Upper lobe of left lung (tissue), 6 donors: ENCODE measurements at places on chromosomes 12 and 14. TPM values are rescaled to one million over a fixed set of nuclear protein-coding genes. Genes with fewer than 3 reads are reported as not detected.

GRCh38 chr14:56724013-56724412, 86.3 kb downstream of the OTX2 start:
- DNase-seq: no peak
- H3K27ac ChIP-seq: no peak overlapping the region
- no peaks in the 10 kb centered on the region for H3K27me3 ChIP-seq
- no peaks in the 10 kb centered on the region for H3K4me1 ChIP-seq
- H3K36me3 ChIP-seq: no peaks in the 10 kb centered on the region
- H3K4me3 ChIP-seq: no peak overlapping the region

DNA sequence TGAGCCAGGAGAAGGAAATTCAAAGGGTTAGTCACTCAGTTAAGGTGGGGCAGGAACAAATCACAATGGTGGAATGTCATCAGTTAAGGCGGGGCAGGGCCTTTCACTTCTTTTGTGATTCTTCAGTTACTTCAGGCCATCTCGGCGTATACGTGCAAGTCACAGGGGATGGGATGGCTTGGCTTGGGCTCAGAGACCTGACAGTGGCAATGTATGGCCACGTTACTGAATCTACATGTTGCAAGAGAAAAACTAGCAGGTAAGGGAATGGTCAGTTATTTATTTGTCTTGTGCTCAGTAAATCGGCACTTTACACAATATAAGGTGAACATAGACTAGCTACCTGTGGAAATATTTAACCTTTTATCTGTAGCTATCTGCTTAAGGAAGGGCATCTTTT, 11.9 kb downstream of the SLCO1B3 start:
- H3K36me3 ChIP-seq: no peaks in the 10 kb centered on the region
- no peak overlapping the region for H3K4me3 ChIP-seq
- DNase-seq: no peak
- no peak overlapping the region for H3K27ac ChIP-seq
- H3K4me1 ChIP-seq: no peaks in the 10 kb centered on the region

DNA sequence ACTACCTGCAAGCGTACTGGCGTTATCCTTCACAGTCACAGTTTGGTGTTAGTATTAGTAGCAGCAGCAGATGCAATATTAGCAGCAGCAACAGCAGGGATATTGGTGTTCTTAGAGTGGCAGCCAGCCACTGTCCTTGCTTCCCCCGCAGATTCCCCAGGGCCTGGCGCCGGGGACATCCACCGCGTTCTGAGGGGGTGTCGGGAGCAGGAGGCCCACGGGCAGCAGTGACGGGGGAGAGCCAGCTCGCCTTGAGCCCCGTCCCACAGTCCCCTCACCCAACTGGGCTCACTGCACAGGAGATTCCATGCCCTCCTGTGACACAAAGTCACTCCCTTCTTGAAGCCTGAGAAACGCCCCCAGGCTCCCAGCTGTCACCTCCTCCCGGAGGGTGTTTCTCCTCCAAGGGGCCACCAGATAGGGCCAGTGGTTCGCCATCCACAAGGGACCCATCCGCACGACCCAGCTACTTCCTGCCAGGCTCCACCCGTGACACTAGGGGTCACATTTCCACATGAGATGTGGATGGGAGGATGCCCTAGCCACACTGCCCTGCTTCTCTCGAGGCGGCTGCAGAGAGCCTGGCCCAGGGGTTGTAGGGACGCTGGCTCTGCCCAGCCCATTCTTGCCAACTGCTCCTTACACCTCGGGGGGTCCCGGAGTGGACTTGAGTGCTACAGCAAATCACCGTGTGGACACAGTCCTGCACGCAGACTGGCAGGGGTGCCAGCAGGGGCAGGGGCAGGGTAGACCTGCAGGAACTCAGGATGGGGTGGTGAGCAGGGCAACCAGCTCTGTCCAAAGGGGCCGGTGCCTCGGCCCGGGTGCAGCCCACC, 123.1 kb downstream of the PIWIL1 start:
- no peak overlapping the region for H3K27ac ChIP-seq
- no peak for DNase-seq
- no peaks in the 10 kb centered on the region for H3K36me3 ChIP-seq

GRCh38 chr12:109487181-109488050, 10.0 kb downstream of the UBE3B start:
- no peak overlapping the region for H3K27ac ChIP-seq
- H3K4me1 ChIP-seq: no peaks in the 10 kb centered on the region
- peaks cover 94% of the 10 kb centered on the region for H3K36me3 ChIP-seq
- no peaks in the 10 kb centered on the region for H3K27me3 ChIP-seq

DNA sequence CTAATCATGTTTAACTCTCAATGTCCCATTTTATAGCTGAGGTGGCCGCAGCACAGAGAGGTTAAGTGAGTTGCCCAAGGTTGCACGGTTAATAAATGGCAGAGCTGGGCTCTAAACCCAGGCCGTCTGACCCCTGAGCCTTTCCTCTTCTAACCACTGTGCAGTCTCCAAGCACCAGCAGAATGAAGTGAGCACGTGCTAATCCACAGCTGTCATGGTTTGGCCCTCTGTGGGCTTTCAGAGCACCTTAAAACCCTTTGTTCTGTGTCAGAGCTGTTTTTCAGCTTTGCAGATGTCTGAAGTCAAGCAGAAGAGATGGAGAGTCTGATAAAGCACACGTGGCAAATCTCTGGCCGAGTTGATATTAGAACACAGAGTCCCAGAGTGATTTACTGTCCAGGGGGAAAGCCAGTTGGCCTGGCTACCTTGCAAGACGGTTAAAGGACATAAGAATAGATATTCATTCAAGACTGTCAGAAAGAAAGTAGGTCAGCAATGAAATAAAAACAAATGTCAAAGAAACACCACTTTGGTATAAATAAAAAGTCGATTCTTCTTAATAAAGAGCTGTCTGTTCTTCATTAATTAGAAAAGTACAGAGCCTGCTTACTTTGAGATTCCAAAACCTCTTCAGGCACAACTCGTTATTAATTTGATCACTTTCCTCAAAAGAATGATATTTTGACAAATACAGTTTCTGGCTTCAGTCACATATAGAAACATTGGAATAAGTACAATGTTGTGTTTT, 107.3 kb downstream of the CRADD start:
- H3K36me3 ChIP-seq: no peaks in the 10 kb centered on the region
- H3K4me1 ChIP-seq: peaks cover 38% of the 10 kb centered on the region
- peak overlapping the region; percentile 73 for H3K27ac ChIP-seq
- peak; percentile 45 for DNase-seq
- no peak overlapping the region for H3K4me3 ChIP-seq

DNA sequence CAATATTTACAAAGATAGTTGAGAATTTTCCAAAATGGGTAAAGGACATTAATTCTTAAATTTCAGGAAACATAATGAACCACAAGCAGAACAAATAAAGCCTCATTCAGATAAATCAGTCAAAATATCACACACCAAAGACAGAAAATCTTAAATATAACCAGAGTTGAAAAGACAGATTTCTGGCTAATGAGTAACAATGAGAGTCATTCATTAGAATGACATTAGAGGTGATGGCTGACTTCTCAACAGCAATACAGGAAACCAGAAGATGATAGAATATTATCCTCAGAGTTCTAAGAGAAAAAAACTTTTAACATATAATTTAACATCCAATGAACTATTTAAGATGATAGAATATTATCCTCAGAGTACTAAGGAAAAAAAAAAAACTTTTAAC, 124.2 kb downstream of the DENND5B start:
- no peaks in the 10 kb centered on the region for H3K27me3 ChIP-seq
- H3K36me3 ChIP-seq: no peaks in the 10 kb centered on the region
- H3K4me3 ChIP-seq: no peak overlapping the region

- DNase-seq: no peak
- H3K4me3 ChIP-seq: no peak overlapping the region
- no peaks in the 10 kb centered on the region for H3K4me1 ChIP-seq
- H3K27me3 ChIP-seq: no peaks in the 10 kb centered on the region
- H3K27ac ChIP-seq: no peak overlapping the region
Measured at GRCh38 chr12:981176-981828, 9.7 kb upstream of the ERC1 start.

DNA sequence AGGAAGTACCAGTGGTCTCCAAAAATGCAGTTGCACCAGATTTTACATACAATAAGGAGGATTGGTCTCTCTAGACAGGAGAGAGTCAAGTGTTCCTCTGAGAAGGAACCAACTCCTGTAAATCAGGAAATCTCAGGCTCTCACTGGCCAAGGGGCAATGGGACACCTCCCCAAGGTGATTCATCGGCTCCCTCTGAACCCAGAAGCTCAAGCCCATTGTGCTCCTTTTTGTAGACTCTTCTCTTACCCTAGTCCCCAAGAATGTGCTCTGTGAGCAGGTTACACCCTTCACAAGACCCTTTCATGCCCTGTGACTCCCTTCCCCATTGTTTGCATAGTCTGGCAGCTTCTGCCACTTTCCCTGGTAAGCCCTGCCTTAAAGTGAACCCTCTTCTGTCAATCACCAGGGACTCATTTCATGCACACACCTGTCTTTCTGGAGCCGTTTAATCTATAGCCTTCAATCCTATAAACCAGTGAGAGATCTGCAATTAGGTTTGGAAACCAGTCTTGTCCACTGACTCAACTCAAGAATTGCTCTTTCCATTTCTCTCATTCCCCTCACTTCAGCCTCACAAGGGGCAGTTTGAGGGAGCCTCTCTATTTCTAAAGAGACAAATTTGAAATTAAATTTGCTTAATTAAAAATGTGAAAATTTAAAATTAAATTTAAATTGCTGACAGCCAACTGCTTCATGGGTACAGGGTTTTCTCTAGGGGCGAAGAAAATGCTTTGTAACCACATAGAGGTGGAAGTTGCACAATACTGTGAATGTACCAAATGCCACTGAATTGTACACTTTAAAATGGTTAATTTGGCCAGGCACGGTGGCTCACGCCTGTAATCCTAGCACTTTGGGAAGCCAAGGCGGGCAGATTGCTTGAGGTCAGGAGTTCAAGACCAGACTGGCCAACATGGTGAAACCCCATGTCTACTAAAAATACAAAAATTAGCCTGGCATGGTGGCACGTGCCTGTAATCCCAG, 38.3 kb upstream of the LTA4H start:
- no peak overlapping the region for H3K27ac ChIP-seq
- H3K4me3 ChIP-seq: no peak overlapping the region
- no peaks in the 10 kb centered on the region for H3K36me3 ChIP-seq
- H3K27me3 ChIP-seq: no peaks in the 10 kb centered on the region
- no peak for DNase-seq

DNA sequence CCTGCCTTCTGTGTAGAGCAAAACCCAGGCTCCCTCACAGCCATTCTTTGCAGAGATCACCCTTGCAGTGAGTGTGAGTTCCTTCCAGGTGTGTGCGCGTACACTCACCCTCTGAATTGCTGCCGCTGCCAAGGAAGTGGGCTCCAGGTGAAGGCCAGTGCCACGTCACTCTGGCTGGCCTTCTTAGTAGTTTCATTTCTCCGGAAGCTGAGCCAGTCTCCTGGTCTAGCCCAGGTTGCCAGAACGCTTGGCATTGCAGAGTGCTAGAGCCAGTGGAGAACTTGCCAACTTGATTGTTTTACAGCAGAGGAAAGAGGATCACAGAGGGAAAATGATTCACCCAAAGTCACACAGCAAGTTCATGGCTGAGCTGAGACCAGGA, 11.0 kb downstream of the CBLN3 start:
- no peak overlapping the region for H3K4me3 ChIP-seq
- H3K27ac ChIP-seq: no peak overlapping the region
- H3K36me3 ChIP-seq: no peaks in the 10 kb centered on the region
- no peaks in the 10 kb centered on the region for H3K27me3 ChIP-seq
- peaks cover 10% of the 10 kb centered on the region for H3K4me1 ChIP-seq
- no peak for DNase-seq

- DNase-seq: no peak
- no peak overlapping the region for H3K4me3 ChIP-seq
- H3K27me3 ChIP-seq: no peaks in the 10 kb centered on the region
- no peak overlapping the region for H3K27ac ChIP-seq
- no peaks in the 10 kb centered on the region for H3K36me3 ChIP-seq
Measured at GRCh38 chr14:74977164-74977900, 21.9 kb upstream of the PGF start.

DNA sequence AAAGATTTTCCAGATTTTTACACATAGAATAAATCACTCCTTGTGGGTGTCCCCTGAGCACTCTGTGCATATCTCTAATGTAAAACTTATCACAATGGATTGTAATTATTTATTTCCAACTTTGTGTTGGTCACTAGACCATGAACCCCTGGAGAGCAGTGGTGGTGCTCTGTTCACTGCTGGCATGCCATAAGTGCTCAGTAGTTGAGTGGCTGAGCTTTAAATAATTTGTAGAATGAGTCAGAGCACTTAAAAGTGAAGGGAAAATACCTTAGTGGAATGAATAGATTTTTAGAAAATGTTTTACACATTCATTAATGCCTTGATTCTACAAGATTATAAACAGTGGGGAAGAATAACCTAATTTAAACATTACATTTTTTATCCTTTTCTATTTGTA, 6.3 kb downstream of the MGAT4C start:
- H3K4me1 ChIP-seq: no peaks in the 10 kb centered on the region
- no peaks in the 10 kb centered on the region for H3K36me3 ChIP-seq
- H3K27ac ChIP-seq: no peak overlapping the region
- peak; percentile 21 for DNase-seq
- H3K4me3 ChIP-seq: no peak overlapping the region

- H3K27me3 ChIP-seq: no peaks in the 10 kb centered on the region
- no peak for DNase-seq
- no peaks in the 10 kb centered on the region for H3K4me1 ChIP-seq
- H3K4me3 ChIP-seq: no peak overlapping the region
- no peaks in the 10 kb centered on the region for H3K36me3 ChIP-seq
Measured at GRCh38 chr14:95380350-95381042, 60.8 kb upstream of the CLMN start.

DNA sequence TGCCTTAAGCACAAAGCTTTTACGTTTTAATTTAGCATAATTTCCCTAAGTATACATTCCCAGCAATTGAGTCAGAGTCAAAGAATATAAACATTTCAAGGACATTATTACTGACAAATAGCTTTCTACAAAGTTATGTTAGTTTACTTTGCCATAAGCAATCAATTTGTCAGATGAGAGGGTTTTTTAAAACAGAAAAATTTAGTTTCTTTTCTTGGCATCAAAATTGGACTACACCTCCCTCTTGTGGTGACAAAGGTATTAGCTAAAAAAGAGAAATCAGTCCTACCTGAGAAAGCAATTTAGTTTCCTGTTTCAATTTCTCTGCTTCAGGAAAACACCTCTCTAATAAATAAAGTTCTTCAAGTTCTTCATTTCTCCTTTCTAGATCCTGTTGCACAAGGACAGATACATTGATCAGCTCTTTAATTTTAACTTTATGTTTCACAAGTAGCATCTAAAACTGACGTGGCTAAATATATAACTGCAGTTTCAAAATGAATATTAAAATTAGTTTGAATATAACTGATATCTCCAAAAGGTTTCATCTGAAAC, 39.9 kb downstream of the DNAI7 start:
- no peaks in the 10 kb centered on the region for H3K36me3 ChIP-seq
- H3K4me1 ChIP-seq: no peaks in the 10 kb centered on the region
- DNase-seq: no peak
- no peak overlapping the region for H3K4me3 ChIP-seq

GRCh38 chr12:54040148-54040494, 7.3 kb downstream of the HOXC5 start:
- no peak overlapping the region for H3K27ac ChIP-seq
- H3K4me1 ChIP-seq: no peaks in the 10 kb centered on the region
- peaks cover 18% of the 10 kb centered on the region for H3K27me3 ChIP-seq
- DNase-seq: no peak
- no peaks in the 10 kb centered on the region for H3K36me3 ChIP-seq
- H3K4me3 ChIP-seq: no peak overlapping the region

Gene RHNO1
- 15.7 TPM for total RNA-seq

Gene RERG
- 9.7 TPM for total RNA-seq

Gene CLEC4D
- total RNA-seq: 4.0 TPM

Gene MMP14
- total RNA-seq: 53.4 TPM

Gene MAGOHB
- 7.8 TPM for total RNA-seq

Gene DCN
- total RNA-seq: 661 TPM

Gene CEP170B
- 24.2 TPM for total RNA-seq

Gene AQP6
- 0.33 TPM for total RNA-seq
